ENCODE measurements at places on chromosomes 1 and 21.

GRCh38 chr1:167650269-167651160 is 20.5 kb downstream of the RCSD1 start:
- no peak for DNase-seq

- DNase-seq, result no peak
Measured at GRCh38 chr1:7379441-7379971, 391.6 kb upstream of the VAMP3 start.

DNA sequence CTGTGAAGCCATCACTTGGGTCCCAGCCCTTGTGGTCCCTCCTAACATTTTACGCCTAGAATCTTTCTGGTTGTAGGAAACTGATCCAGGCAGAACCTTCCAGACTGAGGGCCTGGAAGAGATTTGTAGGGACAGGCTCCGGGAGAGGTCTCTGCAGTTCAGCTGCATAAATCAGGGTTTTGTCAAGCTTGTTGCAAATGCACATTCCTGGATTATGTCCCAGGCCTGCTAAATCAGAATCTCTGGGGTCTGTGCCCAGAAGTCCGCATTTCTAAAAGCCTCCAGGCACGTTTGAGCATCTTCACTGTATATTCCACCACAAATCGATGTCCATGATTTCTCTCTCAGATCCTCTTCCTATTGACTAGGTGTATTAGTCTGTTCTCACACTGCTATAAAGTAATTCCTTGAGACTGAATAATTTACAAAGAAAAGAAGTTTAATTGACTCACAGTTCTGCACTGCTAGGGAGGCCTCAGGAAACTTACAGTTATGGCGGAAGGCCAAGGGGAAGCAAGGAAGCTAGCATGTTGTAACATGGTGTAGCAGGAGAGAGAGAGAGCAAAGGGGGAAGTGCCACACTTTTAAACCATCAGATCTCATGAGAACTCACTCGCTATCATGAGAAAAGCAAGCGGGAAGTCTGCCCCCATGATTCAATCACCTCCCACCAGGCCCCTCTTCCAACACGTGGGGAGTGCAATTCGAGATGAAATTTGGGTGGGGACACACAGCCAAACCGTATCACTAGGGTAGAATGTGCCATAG is 1.2 kb upstream of the FHAD1 start:
- DNase-seq, result no peak

GRCh38 chr1:153119491-153119971 is 6.2 kb upstream of the SPRR2F start:
- DNase-seq, result no peak

- DNase-seq, result no peak
Measured at GRCh38 chr1:10897981-10898728, 101.7 kb upstream of the CASZ1 start.

GRCh38 chr1:85579622-85580021 is 939 bp upstream of the CCN1 start:
- no peak for DNase-seq

GRCh38 chr1:110339407-110340206 is 430 bp downstream of the RBM15 start:
- DNase-seq, result peak; percentile 30

DNA sequence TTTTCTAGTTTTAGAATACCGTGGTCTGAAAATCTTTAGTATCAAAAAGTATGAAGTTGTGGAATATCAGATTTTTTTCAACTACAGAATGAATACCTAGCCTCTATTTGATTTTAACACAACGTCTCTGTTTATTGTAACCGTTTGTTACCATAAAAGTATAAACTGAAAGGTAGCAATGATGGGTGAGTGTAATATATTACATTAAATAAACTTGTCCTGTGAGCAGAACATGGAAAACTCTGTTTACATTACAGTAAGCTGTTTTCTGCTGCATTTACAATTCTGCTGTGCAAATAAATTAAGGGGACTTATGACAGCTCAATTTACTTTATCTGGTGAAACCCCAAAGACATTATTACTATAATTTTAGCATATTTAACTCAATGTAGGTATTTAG is 62.5 kb downstream of the CHRM3 start:
- DNase-seq, result no peak

All from stimulated activated CD4-positive, alpha-beta T cell treated with anti-CD3 and anti-CD28 coated beads, Interleukin-1b, Interleukin-23, amount 100 ng/mL, for 24 hours (primary cell).